Stimulated activated CD4-positive, alpha-beta T cell treated with anti-CD3 and anti-CD28 coated beads, Interleukin-15, amount 100 ng/mL, for 1 hour (primary cell): ENCODE measurements at places on chromosomes 1 and 21.

DNA sequence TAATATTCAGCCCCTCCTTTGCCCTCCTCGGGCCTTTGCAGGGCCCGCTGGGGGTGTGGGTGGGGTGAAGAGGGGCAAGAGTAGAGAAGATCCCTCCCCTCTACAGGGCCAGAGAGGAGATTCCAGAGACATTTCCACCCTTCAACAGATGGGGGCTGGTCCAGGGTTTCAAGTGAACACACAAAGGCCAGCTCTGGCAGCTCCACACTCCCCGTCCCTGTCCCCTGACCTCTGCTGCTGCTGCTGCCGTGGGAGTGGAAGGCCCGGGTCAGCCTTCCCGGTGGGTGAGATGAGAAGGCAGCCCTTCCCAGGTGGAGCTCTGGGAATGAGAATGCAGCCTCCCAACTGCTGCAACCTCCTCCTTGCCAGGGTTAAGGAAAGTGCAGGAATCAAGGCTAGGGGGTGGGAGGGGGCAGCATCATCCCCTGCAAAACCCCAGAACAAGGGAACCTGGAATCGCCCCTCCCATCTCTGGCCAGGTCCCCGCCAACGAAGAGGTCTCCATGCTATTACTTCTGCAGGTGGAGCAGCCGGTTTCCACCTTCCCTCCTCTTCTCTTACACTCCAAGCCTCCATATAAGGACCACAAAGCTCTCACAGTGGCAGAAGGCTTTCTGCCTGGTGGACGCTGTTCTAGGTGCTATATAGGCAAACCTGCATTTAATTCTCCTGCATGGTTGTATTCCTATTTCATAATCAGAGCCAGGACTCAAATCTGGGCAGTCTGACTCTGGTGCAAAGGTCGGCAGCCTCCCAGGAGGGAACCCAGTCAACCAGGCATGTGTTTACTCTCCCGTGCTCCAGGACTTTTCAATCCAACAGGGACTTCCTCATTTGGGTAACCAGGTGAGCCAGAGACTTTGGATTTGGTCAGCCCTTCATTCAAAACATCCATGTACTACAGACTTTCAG lies 22.9 kb upstream of the ARHGEF10L start:
- no peak for DNase-seq

DNA sequence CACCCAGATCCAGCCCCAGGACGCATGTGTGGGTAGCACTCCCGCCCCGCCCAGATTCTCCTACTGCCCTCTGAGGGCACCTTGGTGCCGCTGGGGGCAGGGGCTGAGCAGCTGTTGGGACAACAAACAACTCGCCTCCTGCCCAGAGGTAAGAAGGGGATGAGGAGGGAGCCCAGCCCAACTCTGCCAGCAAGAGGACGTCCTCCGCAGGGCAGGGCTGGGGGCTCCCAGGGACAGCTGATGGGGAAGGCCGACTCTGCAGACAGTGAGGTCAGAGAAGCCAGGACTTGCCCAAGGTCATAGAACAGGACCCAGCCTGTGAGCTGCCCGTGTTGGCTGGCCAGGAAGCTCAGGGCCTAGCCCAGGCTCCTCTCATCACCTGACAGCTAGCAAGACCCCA lies 18.8 kb downstream of the RAP1GAP start:
- DNase-seq, result no peak

- DNase-seq, result peak; percentile 39
Observed at GRCh38 chr1:150281221-150281757, 1.1 kb upstream of the CIART start.

GRCh38 chr1:221878134-221878533 lies 136.2 kb upstream of the DUSP10 start:
- DNase-seq, result no peak
